ENCODE measurements at places on chromosomes 4 and X.

GRCh38 chr4:1722551-1723118 is 1.3 kb downstream of the TACC3 start:
- DNase-seq: no peak

GRCh38 chr4:27068151-27068867 is 207.7 kb downstream of the STIM2 start:
- DNase-seq: no peak

- DNase-seq: no peak
These were observed at the start of gene SLC26A1 for GRCh38 chr4:993111-994029. Gene SLC26A1, minus strand, starts transcription at chr4:993404. Its CDS starts 1,701 bp downstream, at chr4:991703.

DNA sequence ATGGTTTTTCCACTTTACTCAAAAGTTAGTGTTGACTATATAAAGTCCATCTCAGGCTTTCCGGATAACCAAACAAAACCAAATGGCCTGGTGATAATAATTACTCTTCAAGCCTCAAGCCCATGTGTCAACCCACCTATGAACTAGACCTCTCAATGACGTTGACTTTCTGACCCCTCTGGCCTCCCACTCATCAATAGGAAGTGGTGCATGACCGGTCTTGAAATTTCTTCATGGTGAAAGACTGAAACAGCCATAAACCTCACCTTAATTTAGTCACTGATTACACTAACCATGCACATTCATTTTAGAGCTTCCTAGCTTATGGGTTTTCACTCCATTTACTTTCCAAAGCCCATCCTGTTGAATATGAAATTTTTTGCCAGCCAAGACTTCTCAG is 276.0 kb downstream of the KLHL13 start:
- no peak for DNase-seq

- no peak for DNase-seq
These were observed 490.7 kb upstream of the PITX2 start for GRCh38 chr4:111113591-111113990.

- no peak for DNase-seq
These were observed 269.7 kb upstream of the PCDH7 start for GRCh38 chr4:30450474-30450873.

All from GM20000 (cell line).